ENCODE measurements at places on chromosomes 12 and 14.

DNA sequence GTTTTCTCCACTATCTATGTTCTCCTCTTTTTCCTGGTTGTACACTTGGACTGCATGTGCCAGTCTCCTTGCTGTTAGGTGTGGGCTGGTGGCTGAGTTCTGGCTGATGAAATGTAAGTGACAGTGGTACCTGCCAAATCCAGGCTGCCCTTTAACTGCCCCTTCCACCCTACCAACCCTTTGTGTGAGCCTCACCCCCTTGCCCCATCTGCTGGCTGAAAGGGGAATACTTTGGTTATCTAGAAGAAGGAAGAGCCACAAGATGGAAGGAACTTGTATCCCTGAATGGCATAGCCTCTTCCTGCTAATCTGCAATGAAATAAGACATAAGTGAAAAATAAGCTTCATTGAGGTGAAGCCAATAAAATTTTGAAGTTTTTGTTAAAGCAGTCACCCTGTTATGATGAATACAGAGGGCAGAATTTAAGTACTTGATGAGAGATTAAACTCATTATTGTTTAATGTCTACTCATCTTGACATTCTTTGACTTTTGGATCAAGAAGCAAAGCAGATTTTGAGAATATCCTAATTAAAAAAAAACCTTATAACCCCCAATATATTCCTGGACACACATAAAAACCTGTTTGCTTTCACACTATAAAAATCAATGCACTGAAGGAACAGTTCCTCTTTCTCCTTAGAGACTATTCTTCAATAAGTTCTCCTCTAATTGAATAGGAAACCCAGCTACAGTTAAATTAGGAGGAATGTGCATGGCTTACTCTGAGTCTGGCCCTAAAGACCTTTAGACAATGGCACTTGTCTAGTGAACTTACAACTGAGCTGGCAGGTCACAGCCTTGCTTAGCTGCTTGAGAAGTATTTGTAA, 262.6 kb upstream of the BTG1 start:
- no peak for DNase-seq

DNA sequence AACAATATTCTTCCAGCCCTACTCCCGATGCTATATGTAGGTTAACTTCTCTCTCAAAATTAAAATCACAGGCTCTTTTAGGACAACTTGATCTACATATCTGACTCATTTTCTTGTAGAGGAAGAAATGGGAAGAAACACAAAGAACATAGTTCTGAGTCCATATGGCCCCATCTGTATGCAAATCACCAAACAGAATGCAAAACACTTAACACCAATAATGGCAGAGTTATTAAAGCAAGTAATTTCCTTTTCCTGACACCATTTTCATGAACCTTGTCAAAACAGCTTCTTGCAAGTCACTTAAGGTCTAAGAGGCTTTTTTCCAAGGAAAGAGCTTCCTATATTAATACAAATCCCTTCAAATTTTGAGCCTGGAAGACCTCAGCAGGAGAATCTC, 300.4 kb upstream of the CLEC14A start:
- DNase-seq = no peak

- no peak for DNase-seq
These were observed 49.3 kb downstream of the SLC25A21 start for GRCh38 chr14:37122919-37123639.

DNA sequence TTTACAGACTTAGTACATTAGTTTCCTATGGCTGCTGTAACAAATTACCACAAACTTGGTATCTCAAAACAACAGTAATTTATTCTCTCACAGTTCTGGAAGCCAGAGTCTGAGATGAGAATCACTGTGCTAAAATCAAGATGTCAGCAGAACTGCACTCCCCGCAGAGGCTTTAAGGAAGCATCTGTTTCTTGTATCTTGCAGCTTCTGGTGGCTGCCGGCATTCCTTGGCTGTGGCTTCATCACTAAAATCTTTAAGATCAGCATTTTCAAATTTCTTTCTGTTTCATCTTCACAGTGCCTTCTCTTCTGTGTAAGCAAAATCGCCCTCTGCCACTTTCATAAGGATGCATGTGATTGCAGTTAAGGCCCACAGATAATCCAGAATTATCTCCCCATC, 9.4 kb downstream of the STON2 start:
- DNase-seq = no peak

GRCh38 chr12:1591543-1591942, 2.8 kb downstream of the FBXL14 start:
- DNase-seq = no peak

DNA sequence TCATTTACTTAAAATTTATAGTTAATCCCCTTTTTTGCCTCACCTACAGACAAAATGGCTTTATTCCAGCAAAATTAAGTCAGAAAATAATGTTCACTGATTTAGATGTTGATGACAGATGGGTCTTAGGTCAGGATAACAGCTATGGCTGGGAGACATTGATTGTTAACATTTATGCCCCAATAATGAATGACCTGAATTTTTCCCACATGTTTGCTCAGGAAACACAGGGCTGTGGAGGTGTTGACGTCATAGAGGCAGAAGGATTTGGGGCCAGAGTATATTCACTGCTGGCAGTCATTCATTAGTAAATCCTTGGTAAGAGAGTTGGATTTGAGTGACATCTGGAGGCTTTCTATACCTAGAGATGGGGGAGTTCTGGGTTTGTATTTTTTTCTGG, 121.3 kb downstream of the PDE3A start:
- no peak for DNase-seq

GRCh38 chr12:48995086-48995879, 3.9 kb downstream of the DDN start:
- peak; percentile 29 for DNase-seq

GRCh38 chr12:124625867-124626675, 58.7 kb upstream of the NCOR2 start:
- DNase-seq = no peak

DNA sequence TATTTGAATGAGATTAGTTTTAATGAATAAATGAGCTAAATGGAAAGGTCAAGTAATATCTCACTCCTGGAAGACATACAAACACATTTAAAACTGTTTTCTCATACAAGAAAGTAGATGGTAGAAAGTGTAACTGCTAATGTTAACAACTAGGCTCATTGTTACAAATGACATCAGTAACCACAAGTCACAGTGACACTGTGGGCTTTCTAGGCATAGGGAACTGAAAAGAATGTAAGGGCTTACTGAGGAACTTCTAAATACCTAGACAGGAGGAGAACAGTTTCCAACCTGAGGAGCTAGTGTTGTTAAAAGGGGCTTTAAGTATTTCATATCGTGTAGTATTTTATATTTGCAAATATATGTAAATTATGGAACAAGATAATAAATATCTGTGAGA, 17.5 kb upstream of the ERGIC2 start:
- no peak for DNase-seq

DNA sequence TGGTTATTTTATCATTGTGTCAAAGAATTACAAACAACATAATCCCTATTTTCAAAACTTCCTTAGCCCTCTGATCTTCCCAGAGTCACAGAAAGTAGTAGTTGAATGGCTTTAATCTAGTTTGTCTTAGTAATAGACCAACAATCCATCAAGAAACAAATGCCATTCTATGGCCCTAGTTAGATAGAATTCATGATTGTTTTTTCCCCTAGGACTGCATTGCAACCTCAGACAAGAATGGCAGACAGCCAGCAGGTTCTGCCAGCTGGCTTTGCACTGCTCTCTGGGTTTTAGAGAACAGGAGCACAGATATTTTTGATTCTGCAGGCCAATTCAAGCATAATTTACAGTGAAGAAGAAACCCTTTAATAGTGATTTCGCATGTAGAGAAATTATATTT, 33.8 kb downstream of the SYT1 start:
- no peak for DNase-seq

GRCh38 chr14:37932008-37932407, 275.7 kb upstream of the SSTR1 start:
- DNase-seq = no peak

GRCh38 chr14:34325493-34325892, 136.5 kb downstream of the SPTSSA start:
- DNase-seq = no peak

DNA sequence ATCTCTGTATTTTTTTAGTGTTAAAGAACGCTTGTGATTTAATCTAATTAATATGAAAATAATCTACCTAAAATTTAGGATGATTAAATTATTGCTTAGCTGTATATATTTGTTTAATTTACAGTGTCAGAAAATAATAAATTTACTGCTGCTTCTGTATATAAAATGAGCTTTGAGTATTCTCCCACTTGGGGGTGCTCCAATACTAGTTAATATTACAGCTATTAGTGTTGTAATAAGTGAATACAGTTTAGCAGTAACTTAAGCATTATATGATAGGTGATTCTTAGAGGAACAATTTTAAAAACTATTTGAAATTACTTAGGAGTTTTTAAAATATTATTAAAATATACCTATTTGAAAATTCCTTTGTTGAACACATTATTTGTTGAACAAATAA, 62.2 kb downstream of the PAPOLA start:
- no peak for DNase-seq

- no peak for DNase-seq
These were observed 11.3 kb upstream of the USP15 start for GRCh38 chr12:62248873-62249272.

- DNase-seq = no peak
These were observed 33.7 kb upstream of the CCNT1 start for GRCh38 chr12:48750215-48750614.

- no peak for DNase-seq
These were observed 12.5 kb downstream of the AVPR1A start for GRCh38 chr12:63138488-63138887.

- no peak for DNase-seq
These were observed 80.0 kb downstream of the NTF3 start for GRCh38 chr12:5511644-5512600.

GRCh38 chr12:593396-594270, 69.6 kb downstream of the NINJ2 start:
- DNase-seq = no peak

DNA sequence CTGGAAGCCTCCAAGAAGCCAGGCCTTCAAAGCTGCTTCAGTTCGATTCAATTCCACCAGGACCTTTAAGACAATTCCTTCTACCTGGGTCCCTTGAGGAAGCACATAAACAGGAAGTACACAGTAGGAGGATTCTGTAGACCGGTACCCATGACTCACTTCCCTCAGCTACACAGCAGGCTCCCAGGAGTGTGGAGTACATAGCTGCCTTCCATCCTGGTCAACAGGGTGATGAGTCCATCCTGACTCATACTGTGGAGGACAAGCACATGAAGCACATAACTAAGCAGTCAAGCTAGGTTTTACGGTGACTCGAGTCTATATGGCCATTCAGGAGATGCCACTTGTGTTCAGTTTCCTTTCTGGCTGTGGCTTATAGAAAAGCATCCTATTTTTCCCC, 197.6 kb upstream of the RBM19 start:
- no peak for DNase-seq

- DNase-seq = no peak
These were observed 1354.8 kb downstream of the LRFN5 start for GRCh38 chr14:42961509-42961908.

- no peak for DNase-seq
These were observed 250.1 kb downstream of the NUAK1 start for GRCh38 chr12:105888696-105889095.

DNA sequence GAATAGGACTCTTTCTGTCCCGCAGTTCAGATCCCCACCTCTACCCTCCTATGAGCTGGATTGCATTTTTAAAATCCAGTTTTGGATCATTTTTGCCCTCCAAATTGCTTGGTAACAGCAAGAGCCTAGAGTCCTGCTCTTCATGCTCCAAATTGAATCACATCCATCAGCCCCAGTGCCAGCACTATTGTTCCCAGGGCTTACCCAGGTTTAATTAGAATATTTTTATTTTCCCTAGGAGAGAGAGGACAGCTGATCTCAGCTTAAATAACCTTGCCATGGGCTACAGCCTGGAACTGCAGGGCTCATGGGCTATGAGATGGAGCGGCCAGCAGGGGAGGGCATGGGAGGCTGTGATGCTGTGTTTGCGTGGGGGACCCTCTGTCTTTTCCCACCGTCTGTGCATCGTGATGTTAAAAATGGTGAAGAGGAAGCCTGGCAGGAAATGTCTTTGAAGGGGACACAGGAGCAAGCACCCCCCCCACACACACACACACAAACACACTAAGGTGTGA, 59.4 kb upstream of the WSCD2 start:
- DNase-seq = no peak

- no peak for DNase-seq
These were observed 172.9 kb downstream of the CACNA1C start for GRCh38 chr12:2225696-2226095.

DNA sequence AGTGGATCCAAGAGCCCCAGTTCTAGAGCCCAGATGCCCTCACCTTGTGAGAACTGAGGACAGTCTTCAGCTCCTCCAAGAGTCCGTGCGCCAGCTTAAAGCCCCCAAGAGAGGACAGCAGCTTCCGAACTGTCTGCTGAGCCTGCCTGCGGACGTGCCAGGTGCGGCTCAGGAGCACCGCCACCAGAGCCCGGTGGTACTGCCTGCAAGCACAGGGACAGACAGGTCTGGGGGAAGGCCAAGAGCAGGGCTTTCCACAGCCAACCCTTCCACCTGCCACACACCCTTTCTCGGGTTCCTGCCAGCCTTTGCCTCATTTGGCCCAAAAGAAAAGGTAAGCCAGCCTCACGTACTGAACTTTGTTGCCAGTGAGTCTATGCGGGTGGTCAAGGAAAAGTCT, 30.2 kb downstream of the GCN1 start:
- no peak for DNase-seq

DNA sequence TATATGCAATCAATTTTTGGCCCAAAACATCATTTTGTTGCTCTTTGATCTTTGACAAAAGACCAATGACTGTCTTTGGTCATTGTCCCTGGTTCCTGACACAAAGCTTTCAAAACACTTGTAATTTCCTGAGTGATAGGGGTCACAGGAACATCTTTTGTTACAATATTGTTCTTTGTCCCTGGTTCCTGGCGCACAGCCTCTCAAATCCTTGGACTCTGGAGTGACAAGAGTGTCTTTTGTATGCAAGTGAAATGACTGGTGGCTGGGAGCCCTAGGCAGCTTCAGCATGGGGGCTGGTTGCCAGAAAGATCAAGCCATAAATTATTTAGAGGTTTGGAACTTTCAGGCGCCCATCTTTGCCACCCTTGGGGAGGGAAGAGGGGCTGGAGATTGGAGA, 53.9 kb downstream of the DNAH10 start:
- DNase-seq = no peak

DNA sequence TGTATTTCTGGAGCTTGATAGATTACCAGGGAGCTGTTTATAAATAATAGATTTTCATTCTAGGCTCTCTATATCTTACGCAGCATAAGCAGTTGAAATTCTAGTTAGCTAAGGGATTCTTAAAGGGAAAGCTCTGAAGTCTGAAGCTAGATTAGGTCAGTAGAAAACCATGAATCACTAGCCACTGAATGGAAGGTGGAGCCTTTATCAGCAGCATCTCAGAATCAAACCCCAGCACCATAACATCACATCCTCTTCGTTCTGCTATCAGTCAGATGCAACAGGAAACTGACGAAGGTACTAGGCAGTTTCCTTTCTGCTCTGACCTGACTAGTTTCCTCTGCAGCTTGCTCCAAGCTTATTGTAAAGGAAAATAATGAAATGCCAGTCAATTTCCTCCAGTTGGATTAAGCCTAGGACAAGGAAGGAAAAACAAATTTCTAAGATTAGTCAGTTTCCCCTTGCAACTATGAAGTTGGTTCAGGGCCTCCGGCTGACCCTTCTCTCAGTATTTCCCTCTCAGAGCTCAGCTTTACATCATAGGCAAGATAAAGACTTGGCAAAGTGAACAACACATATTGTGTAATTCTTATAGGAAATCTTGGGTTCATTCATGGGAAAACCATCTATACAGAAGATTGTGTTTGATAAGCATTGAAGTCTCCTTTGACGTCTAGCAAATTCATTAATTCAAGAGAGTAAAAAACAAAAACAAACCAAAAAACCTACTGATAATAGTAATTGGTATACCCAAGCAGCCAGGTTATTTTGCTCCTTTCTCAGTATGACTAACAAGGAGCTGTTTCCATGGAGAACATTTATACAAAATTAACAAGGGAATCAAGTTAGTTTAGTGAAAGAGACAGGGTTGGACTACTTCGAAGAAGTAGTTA, 43.4 kb upstream of the CFAP54 start:
- DNase-seq = peak; percentile 21

Data from stimulated activated CD8-positive, alpha-beta memory T cell treated with anti-CD3 and anti-CD28 coated beads, Interleukin-2, amount 100 ng/mL, for 1 hour (primary cell).